Stimulated activated CD8-positive, alpha-beta memory T cell treated with anti-CD3 and anti-CD28 coated beads, Interleukin-15, amount 100 ng/mL, for 1 hour (primary cell): ENCODE measurements at places on chromosomes 3 and 15.

DNA sequence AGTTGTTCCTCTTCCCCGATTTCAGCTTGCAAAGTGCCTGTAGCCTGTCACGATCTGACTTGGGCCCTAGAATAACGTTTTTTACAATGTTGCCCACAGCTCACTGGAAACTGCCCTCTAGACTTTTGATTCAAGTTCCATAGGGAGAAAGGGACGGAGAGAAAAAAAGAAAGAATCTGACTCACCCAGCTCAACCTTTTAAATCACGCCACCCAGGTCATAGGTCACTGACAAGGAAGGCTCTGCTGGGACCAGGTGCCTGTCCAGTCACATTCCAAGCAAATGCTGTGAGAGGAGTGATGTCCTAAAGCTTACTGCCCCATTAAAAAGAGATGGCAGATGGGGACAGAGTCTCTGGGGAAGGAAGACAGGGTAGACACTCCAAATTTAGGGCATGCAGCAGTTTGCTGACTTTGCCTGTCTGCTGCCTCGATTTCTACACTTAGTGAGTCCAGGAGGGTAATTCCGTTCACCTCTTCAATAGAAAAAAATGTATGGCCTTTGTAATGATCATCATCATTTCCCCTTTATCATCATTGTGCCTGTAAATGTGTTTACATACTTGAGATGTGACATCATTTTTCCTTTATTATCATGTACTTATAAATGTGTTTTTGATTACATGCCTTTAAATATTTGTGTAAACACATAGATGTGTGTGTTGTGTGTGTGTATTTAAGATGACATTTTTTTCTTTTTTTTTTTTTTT lies 8.4 kb upstream of the MYO1E start:
- no peak for DNase-seq

DNA sequence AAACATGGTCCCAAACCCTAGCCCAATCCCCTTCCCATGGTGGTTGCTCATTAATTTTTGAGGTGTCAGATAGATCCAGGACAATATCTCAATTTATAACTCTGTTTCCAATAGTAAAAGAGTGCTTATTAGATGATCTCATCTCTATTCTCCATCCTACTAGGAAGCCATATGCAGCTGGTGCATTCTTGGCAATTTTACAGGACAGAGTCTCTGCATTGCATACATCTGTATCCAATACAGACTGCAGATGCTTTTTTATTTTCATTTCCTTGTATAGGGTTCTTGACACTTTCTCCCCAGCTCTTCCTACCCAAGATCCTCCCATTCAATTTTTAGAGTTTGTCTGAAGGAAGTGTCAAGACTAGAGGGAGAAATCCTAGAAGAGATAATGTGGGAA lies 194.8 kb upstream of the DPH6 start:
- no peak for DNase-seq

- DNase-seq, result no peak
Measured at GRCh38 chr15:47292638-47293190, 424.6 kb upstream of the SEMA6D start.

- DNase-seq, result no peak
Measured at GRCh38 chr3:138441256-138441655, 6.8 kb downstream of the ESYT3 start.

- DNase-seq, result no peak
Measured at GRCh38 chr15:66737243-66738010, 35.4 kb downstream of the SMAD6 start.

DNA sequence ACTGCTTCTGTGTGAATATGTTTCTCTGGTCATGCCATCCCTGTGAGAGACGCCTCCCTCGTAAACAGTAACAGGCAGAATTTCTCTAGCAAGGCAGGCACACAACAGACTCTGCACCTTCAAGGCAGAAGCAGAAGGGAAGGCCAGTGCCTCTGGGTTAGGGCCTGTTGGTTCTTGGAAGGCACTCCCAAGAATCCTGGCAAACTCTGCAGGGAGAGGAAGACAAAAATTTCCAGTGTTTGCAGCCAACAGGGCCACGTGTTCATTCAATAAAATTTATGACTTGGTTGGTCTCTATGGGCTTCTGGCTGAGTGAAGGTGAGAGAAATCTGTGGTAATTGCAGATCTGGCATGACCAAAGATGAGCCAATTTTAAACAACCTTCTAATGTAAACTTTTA lies 39.3 kb downstream of the NFKBIZ start:
- DNase-seq, result no peak

GRCh38 chr3:139286825-139287224 lies 57.0 kb upstream of the MRPS22 start:
- DNase-seq, result no peak

- no peak for DNase-seq
Measured at GRCh38 chr3:41652506-41652905, 309.4 kb downstream of the ULK4 start.

DNA sequence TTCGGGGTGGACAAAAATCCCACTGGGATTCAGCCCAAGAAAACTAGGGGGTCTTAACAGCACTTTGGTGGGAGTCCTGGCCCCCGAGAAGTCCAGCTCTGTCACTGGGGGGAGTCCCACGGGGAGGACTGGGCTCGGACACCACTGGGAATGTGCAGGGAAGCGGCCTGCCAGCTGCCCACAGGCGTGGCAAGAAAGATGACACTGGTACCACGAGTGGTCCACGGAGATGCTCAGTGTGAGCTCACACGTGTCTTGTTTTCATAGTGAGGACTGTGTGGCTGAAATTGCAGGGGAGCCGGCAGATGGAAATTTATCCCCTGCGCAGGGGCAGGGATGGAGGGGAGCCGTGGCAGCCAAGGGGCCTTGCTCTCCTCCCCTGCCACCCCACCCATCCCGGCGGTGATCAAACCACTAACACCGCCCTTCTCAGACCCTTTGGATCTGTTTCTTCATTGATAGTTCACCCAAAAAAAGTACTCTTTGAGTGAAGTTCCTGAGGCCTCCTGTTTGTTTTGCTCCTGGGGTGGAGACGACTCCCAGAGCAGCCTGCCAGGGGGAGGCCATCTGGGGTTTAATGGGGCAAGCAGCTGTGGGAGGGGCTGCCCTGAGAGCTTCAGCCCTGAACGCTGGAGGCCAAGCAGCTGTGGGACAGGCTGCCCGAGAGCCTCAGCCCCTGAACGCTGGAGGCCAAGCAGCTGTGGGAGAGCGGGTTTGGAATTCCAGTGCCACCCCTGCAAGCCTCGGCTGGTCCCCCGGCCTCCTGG lies 130.9 kb downstream of the LRRK1 start:
- DNase-seq, result no peak

- DNase-seq, result no peak
Measured at GRCh38 chr3:122619040-122619439, 41.6 kb downstream of the PARP15 start.

DNA sequence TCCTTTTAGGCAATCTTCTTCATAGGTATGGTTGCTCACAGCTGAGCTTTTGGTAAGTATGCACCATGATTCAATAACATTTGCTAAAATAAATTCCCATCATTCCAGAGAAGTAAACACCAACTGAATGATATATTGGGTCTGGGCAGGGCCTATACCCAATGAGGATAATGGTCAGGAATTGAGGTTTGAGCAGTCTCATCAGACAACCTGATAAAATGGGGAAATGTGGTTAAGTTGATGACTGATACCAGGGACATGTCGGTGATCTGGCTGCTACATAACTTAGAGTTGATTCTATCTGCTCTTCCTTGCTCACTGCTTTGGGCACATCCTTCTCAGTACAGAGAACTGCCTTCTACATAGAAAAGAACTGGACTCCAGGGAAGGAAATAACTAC lies 92.9 kb downstream of the GPR156 start:
- DNase-seq, result no peak
